Activated naive CD4-positive, alpha-beta T cell treated with Interleukin-2 at 50 U/mL for 16 hours (primary cell): ENCODE measurements at places on chromosomes 4 and X.

- no peak for DNase-seq
Measured at GRCh38 chr4:152138451-152138850, 377.6 kb upstream of the GATB start.

DNA sequence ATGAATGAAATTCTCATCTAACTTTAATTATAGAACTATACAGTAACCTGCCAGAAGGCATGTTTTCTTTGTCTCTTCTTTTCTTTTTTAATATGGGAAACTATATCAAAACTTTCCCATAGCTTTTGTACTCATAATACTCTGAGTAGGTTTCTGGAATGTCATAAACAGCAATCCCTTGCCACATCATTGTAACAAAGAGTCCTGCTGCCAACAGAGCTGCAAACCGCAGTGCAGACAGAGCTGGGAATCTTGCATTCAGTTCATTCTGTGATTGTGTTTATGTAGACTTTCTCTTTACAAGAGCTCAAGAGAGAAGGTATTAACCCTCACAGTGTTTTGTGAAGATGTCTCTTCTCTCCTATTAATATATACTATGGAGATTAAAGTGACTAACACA, 304.4 kb upstream of the SLIT2 start:
- DNase-seq: no peak

DNA sequence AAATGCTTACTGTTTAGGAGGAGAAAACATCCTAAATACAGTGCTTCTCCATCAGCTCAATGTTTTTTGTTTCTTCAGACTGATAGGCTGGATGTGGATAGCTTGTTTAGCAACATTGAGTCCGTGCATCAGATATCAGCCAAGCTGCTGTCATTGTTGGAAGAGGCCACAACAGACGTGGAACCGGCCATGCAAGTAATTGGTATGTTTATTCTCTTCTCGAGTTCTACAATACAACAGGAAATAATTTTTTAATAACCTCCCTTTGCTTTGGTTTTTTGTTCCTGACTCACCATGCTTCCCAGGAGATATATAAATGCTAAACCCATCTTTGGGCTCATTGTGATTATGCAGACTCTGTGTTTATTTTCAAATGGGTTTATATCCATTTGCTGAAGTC, 60.9 kb downstream of the ARHGEF38 start:
- no peak for DNase-seq

DNA sequence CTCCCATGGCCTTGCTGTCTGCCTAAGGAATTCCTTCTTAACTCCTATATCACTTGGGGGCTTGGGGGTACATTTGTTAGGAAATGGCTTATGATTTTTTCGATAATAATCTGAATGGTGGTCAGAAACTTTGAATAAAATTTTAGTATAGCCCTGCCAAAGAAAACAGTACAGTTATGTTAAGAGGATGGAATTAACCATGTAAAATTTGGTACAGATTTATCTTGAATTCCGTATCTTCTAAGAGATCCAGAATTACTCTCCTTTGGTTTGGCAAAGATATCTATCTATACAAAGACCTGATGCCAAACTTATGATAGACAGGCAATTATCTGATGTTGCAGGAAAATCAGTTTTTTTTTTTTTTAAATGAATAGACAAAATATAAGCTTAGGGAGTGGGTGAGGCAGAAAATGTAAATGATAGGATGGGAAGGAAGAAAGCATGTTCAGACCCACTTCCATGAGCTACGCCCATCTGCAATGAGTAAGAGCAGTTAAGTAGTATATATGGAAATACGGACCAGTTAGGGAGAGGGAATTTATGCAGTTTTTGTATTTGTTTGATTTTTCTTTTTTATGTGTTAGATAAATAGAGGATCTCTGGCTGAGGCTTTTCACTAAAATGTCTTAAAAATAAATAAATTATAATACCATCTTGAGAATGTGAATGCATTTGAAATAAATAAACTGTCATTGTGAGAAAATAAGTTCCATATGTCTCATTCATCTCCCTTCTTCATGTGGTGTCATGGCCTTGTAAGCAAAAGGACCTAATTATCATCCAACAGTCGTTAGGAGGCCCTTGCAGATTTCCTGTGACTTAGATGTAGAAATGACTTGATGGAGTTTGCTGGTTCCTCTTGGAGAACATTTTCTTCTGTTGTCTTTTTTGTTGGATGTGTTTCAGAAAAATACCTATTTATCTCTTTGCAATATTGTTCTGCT, 389.6 kb downstream of the ARHGAP24 start:
- DNase-seq: no peak
